ENCODE measurements at places on chromosomes 5 and 9.

DNA sequence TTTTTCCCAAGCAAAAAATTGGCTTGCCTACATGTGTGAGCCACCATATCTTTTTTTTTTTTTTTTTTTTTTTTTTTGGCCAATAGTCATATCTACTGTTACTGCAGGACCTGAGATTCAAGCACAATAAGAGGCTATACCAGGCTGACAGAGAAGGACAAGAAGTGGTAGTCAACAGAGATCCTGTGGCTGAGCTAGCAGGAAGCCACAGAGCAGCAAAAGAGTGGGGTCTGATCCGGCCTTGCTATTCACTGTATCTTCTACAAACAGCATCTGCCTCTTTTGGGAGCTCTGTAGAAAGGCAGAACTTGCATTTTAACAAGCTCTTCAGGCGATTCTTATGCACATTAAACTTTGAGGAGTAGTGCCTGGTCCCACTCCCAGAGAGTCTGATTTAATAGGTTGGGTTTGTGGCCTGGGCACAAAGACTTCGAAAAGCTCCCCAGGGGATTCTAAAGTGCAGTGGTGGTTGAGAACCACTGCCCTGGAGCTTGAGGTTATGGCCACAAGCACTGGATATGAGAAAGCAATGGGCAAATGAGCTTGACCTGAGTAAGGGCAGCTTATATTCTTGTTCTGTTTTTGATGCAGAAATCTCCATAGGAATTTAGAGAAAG, 162.8 kb downstream of the PIK3R1 start:
- DNase-seq = no peak

GRCh38 chr5:165014439-165014838, 1509.0 kb downstream of the MAT2B start:
- no peak for DNase-seq

DNA sequence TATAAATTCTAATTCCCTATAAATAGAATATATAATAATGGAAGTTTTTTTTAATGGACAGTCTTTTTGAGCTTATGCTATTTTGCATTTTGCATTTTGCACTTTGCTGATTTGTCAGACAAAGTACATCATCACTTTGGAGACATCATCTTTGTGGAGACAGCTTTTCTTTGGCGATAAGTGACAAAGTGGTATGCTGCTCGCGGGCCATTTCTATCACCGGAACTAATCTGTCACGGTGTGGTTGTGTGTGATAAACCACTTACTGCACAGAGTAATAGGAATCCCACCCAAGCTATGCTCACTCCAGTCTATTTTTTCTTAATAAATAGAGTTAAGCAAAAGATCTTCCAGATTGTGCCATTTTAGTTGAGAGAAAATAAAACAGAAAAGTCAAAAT, 133.1 kb downstream of the MACIR start:
- DNase-seq = no peak

GRCh38 chr9:16726718-16727451, 143.6 kb downstream of the BNC2 start:
- no peak for DNase-seq

DNA sequence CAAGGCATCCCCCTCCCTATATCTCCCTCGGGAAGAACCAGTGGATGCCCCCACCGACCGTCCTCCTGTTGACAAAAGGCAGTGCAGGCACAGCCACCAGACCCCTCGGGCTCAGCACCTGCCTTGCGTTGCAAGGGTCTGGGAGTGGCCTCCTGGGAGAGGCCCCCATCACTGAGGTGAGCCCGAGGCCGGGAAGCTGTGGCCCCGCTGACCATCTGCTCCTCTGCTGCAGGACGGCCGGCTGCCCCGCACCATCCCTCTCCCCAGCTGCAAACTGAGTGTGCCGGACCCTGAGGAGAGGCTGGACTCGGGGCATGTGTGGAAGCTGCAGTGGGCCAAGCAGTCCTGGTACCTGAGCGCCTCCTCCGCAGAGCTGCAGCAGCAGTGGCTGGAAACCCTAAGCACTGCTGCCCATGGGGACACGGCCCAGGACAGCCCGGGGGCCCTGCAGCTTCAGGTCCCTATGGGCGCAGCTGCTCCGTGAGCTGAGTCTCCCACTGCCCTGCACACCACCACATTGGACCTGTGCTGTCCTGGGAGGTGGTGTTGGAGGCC, 23.3 kb upstream of the SUSD3 start:
- DNase-seq = no peak

GRCh38 chr9:115494393-115494792, 376.4 kb upstream of the TNC start:
- DNase-seq = no peak

DNA sequence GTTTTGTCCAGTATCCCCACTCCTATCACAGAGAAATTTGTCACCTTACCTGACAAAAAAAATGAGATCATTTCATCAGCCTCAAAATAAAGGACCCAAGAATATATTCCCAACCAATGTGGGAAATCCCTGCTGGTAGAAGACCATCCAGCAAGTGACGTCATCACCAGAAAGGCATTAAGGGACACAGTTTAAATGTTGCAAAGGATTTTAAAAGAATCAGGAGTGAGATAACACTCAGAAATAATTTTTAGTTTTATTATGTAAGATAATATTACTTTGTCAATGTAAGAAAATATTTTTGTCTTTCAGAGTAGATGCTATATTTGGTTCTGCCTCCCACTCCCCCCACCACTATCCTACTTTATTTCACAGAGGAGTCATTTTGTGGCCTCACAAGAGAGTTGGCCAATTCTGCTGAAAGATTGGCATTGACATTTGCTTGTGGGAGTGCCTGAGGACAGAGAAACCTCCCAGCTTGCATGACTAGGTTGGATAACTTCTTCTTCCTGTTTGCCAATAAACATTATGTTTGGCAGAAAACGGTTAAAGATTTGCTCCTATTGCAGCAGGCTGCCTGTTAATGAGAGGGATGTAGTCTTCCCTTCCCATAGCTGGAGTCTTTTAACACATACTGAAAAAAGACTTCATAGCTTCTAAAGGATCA, 288.6 kb upstream of the DAB2 start:
- no peak for DNase-seq

DNA sequence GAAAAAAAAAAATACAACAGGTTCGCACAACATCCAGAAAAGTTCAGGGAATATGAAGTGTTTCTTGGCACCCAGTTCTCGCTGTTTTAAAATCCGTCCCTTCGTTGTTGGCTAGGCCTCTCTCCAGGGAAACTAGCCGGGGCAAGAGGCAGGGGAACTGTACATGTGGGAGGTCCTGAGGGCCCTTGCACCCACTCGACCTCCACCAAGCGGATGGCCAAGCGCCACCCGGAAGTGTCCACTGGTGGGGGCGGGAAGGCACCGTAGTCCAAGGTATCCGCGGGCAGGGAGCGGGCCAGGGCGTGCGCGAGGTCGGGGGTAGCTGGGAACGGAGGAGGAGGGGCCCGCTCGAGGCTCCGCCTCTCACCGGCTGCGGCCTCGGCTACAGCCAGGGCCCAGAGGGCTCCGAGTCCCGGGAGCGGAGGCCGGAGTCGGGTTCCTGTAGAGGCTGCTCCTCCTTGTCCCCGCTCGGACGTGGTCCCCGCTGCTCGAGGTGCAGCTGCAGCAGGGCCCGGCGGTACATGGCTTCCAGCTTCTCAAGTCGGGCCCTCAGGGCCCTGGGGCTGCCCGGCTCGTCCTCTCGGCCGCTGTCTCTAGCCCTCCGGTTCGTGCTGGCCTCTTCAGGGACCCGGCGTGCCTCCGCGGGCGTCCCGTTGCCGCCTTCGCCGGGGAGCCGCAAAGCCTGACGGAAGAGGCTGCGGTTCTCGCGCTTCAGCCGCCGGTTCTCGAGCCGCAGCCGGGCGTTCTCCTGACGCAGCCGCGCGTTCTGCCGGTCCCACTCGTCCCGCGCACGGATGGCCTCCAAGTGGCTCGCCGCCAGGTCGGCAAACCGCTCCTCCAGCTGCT, 720 bp downstream of the TUSC1 start:
- DNase-seq = no peak

GRCh38 chr5:181187500-181188213, 17.3 kb downstream of the TRIM7 start:
- peak; percentile 81 for DNase-seq

DNA sequence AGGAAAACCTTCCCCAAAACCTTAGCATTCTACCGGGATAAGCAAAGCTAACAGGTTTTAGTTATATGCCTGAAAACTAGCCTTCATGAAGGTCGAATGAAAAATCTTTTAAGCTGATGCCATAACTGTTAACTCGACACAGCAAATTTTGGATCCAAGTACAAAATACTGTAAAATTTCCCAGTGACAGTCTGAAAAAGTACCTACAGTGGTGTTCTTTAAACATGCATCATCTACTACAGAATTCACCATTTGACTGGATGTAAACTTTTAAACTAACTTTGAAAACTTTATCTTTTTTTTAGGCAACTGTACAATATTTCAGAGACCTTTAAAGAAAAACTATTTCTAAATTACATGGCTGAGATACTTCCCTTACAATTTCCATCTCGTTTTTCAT, 791 bp downstream of the RAPGEF6 start:
- DNase-seq = no peak

- no peak for DNase-seq
Measured at GRCh38 chr5:69512740-69513260, 20.2 kb downstream of the OCLN start.

DNA sequence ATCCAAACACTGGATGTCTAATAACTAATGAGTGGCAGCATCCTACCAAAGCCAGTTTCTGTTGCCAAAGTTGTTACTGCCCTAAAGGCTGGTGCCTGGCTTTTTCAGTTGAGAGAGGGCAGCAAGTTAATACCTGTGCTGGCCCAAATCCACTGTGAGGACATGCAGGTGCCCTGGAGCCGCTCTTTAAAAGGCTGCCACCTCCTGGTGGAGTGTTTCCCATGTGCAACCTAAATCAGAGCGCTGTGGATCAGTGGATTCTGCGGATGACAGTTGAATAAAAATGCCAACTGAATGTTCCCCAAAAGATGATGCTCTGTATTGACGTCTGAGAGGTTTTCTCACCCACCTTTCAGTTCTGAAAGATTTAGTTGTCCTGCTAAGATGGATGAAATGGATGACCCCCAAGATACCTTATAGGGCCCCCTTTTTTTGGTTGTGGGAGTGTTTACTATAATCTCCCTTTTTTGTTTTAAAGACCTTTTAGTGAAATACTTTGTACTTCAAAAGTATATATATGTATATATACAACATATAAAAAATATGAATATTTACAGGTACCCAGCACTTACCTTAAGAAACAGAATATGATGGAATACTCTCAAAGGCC, 146.4 kb downstream of the EGFLAM start:
- DNase-seq = peak; percentile 7

GRCh38 chr5:131679911-131680310, 44.9 kb upstream of the RAPGEF6 start:
- no peak for DNase-seq

DNA sequence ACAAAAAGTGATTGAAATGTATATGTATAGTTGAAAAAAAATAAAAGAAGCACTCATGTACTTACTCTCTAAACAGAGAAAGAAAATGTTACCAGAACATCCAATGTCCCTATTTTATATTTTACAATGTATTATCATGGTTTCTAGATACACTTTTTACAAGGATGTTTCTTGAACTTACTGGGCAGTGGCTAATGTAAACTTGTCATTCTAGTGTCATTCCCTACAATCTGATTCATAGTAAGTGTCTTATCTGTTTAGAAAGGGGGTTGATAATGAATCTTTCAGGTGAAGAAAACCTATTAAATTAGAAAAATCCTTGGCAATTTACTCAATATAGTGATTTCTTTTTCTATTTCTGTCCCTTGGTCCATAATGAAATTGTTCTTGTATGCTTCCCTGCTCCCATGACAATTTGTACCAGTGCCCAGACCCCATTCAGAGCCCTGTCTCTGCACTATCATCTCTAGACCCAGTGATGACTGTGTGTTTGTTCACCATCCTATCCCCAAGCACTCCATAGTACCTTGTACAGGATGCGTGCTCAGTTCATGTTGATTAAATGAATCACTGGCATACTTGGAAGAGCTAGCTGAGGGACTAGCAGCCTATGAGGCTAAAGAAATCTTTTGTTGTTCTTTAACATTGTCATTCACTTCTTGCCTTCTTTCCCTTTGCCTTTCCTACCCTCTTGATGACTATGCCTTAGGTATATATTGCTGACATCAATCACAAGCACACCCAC, 101.2 kb downstream of the HMHB1 start:
- DNase-seq = no peak

DNA sequence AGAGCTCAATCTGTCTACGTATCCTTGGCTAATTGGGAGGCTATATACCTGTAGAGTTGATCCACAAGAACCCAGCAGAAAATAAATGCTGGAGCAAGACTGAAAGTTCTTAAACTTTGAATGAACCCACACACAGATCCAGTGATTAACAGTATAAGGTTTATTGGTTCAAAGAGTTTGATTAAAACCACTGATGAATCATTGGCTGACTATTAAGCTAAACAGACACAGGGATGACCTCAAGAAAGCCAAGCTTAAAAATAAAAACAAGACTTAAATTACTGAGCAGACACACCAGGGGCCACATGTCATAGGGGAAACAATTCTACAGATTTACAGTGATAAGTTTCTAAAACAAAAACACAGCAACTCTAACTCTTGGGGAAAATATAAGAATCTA, 163.6 kb downstream of the SPATA31D1 start:
- DNase-seq = no peak

DNA sequence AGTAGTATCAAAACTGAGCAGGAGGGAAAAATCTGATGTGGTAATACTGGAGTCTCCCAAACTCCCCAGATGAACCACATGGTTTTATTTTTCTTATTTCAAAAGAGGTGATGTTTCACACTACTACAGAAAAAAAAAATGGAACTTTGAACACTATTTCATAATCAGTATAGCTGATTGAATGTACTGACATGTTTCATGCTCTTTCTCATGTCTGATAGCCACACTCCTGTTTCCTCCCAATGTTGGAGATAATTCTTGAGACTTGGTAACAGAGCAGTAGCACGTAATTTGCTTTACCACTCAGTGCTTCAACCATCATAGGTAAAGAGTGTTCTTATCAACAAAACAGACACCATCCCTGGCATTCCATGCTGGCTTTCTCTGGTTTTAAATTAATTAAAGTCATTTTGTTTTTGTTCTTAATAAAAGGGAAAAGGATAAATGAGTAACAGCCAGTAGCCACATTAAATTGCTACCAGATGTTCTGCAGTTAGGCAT, 85.2 kb downstream of the MUSK start:
- DNase-seq = no peak

DNA sequence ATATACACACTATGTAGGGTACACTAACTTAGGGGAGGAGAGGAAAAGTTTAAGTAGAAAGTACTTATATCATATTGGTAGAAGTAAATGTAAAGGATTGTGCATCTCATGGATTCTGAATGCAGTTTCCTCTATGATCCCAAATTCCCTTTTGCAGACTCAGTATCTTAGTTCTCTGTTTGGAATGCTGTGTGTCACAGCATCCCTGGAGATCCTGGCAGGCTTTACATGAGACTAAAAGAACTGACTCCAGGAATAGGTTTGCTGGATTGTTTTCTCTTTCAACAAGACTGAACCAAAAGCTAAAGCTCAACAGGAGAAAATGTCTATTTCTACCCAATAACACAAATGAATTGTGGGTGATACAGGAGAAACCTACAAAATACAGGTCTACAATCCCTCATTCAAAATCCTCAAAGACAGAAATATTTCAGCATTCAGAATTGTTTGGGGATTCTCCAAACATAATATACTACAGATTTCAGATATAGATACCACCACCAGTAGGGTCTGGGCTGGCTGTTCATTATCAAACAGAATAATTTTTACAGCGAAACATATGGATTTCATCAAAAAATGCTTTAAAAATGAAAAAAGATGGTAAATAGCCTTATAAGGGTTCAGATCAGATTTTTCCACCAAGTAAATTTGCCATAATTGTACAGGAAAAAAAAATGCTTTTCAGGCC, 324.7 kb upstream of the GRAMD2B start:
- DNase-seq = no peak

GRCh38 chr5:3009605-3010004, 258.1 kb upstream of the IRX2 start:
- no peak for DNase-seq
